SW 1271 (cell line): ENCODE measurements at places on chromosomes 2 and 18.

- DNase-seq = no peak
Observed at GRCh38 chr2:166436189-166436588, 57.9 kb downstream of the SCN7A start.

GRCh38 chr2:218364196-218364595 is 7.5 kb downstream of the CATIP start:
- no peak for DNase-seq

- DNase-seq = no peak
Observed at GRCh38 chr2:219998107-219998506, 370.7 kb downstream of the SLC4A3 start.

DNA sequence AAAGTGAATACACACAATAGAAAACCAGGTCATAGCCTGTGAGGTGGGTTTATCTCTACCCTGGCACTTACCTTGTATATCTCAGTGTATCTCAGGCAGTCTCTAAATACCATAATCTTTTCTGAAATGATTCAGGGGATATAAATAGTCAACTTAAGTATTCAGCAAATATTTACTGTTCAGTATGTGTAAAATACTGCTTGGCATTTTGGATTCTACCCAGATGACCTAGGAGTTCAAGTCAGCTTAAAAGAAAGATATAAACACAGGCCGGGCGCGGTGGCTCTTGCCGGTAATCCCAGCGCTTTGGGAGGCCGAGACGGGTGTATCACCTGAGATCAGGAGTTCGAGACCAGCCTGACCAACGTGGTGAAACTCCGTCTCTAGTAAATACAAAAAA is 23.8 kb downstream of the GRHL1 start:
- no peak for DNase-seq

GRCh38 chr2:853203-853870 is 97.3 kb upstream of the SNTG2 start:
- no peak for DNase-seq

GRCh38 chr2:113281910-113282746 is 3.4 kb upstream of the PAX8 start:
- no peak for DNase-seq

GRCh38 chr2:120373424-120373823 is 27.5 kb downstream of the INHBB start:
- DNase-seq = no peak

- DNase-seq = peak; percentile 63
Observed at GRCh38 chr2:44974064-44974715, 32.7 kb downstream of the SIX3 start.

GRCh38 chr18:21110713-21111345 is 784 bp downstream of the ROCK1 start:
- no peak for DNase-seq

GRCh38 chr18:80185545-80185944 is 61.8 kb downstream of the PARD6G start:
- DNase-seq = no peak

DNA sequence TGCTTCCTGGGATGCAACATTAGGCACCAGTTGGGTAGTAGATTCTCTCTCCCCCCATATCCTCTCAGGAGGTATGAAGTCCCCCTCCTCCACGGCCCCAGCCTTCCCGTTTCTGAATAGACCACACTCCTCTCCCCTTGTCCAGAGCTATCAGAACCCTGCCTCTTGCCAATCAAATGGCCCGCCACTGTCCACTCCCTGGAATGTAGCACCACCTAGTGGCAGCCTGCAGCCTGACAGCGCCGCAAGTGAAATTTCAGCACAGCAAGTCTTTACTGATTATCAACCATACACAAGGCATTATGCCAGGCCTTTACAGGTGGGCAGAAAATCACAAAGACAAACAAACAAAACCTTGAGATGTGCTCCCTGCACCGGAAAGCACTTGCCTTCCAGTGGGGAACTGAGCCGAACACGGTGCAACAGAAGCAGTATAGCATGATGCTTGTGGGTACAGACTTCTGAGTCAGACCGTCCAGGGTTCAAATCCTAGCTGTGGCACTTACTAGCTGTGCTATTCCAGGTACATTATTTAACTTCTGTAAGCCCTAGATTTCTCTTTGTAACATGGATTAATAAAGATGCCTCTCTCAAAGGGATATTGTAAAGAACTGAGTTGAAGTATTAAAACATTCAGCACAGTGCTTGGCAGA is 174.0 kb downstream of the SMAD2 start:
- peak; percentile 24 for DNase-seq

DNA sequence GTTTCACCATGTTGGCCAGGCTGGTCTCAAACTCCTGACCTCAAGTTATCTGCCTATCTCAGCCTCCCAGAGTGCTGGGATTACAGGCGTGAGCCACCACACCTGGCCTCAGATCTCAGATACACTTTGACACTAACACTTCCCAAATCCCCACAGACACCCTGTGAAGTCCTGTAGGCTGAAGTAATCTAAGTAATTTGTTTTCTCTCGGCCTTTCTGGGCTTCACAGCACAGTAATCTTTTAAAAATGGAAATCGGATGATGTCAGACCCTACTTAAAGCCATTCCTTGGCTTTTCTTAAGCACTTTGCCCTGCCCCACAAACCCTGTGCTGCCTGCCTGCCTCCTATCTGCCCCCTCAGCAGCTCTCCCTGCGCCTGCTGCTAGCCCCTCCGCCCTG is 16.2 kb downstream of the ATIC start:
- DNase-seq = no peak

DNA sequence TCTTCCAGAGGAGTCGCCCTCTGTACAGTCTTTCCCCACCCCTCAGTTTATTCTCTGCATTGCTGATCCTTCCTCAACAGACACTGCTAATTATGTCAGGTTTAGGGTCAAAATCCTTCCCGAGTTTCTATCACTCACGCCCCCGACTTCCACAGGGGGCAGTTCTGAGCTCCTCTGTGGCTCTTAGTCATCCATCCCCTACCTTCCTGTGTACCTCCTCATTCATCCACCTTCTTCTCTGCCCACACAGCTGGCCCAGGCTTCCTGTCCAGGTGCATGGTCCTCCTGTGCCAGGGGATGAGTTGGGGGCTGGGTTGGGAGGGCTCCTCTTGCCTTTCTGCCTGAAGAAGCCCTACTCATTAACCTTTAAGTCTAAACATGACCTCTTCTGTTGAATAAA is 202.9 kb downstream of the ARL4C start:
- DNase-seq = no peak
